ENCODE measurements at places on chromosomes 13 and 19.

DNA sequence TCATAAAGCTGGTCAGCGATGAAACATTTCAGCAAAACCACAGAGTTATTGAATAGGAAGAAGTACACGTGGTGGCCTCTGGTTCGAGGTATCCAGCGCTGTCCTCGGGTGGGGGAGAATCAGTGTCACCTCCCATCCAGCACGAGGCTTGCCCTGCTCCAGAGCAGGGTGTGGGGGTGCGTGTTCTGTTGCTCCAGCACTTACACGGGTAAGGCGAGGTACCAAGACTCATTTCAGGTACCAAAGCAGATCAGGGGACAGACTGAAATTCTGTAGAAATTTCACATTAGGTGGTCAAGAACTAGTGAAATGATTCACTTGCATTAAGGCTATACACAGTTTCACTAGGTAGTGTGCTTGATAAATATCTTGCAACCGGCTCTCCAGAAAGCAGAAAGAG, 164.2 kb upstream of the SOX1 start:
- DNase-seq: no peak

- DNase-seq: no peak
Observed at GRCh38 chr13:112513761-112514160, 74.2 kb downstream of the TUBGCP3 start.

- DNase-seq: no peak
Observed at GRCh38 chr13:46571909-46572595, 19.1 kb downstream of the LRCH1 start.

- no peak for DNase-seq
Observed at GRCh38 chr19:7982103-7982502, 23.3 kb downstream of the ELAVL1 start.

GRCh38 chr19:54216869-54217268, 5.9 kb downstream of the LILRB3 start:
- no peak for DNase-seq

DNA sequence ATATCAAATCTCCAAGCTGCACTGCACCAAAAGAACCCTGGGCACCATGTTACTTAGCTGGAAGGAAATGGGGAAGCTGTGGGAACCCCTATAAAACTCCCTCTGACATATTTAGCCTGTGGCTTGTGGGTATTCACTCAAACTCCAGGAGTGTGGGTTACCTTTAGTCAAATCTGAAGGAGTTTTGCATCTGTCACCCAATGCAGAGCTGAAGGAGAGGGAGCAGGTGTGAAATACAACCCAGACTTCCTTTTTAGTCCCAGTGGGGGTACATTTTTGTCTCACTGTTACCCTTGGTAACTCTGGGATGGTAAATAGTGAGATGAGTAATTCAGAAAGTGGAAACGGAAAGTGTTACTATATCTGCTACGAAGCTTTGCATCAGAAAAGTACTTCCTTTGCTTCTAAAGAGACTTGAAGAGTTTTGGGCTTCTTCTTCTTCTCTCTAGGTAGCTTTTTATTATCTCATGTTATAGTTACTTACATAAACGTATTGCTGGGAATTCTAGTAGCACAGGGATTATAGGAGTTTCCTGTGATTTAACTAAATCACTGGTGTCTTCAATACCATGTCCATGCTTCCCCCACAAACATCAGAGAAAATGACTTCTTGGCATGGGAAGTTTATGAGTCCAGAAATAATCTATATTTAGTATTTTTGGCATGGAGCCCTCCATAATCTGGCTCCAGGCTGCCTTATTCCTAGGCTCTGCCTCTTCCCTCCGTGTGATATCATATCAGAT, 105.9 kb downstream of the AKAP11 start:
- DNase-seq: peak; percentile 61

- DNase-seq: no peak
Observed at GRCh38 chr13:102400675-102401145, 1.1 kb downstream of the FGF14 start.

DNA sequence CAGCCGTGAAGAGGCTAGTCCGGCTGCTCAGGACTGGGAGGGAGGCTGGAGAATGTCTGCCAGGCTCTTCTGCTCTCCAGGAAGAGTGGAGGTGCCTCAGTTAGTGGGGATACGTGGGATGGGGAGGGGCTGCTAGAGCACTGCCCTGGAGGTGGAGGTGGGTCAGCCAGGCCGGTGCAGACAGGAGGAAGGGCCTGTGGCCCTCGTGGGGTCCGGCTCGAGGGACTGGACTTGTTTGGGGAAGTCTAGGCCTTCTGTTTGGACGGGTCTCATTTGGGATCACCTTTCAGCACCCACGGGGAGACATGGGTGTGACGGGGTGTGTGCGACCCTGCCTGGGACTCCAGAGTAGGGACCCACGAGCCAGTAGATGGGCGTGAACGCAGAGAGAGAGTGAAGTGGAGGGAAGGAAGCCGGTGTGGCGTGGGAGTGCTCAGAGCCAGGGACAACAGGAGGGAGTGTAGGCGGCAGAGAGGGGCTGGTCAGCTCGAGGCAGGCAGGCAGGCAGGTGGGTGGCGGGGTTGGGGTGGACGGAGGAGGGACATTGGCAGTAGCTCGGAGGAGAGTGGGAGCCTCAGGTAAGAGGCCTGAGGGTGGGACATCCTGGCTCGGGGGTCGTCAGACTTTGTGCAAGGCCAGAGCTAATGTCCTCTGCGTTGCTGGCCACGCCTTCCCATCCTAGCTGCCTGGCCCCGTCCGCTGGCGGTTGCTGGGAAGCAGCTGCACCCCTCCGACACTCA, 11.5 kb downstream of the EPN1 start:
- DNase-seq: no peak

DNA sequence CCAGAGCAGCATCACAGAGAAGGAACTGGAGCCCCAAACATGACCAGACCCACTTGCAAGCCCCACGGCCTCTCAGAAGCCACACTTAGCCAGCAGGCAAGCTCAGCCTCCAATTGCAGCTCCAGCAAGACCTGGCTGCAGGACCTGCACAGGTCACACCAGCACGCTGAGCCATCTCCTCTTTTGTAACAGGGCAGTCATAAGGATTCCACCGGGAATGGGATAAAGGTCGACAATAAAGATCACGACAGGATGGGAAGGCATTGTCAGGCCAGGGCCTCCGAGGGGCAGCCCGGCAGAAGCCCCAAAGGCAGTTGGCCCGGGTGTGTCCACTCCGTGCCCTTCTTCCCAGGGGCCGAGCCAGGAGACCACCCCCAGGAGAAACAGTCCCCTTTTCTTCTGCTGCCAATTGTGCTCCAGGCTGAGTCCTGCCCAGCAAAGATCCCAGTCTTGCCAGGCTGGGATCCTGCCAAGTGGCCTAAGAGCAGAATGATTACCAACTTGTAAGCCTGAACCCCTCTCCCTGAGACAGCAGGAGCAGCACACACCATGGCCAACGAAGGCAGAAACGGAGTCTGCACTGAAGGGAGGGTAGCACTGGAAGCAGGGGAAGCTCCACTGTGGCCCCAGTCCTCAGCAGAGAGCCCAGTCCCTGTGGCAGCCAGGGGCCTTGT, 12.5 kb downstream of the PEPD start:
- DNase-seq: no peak

DNA sequence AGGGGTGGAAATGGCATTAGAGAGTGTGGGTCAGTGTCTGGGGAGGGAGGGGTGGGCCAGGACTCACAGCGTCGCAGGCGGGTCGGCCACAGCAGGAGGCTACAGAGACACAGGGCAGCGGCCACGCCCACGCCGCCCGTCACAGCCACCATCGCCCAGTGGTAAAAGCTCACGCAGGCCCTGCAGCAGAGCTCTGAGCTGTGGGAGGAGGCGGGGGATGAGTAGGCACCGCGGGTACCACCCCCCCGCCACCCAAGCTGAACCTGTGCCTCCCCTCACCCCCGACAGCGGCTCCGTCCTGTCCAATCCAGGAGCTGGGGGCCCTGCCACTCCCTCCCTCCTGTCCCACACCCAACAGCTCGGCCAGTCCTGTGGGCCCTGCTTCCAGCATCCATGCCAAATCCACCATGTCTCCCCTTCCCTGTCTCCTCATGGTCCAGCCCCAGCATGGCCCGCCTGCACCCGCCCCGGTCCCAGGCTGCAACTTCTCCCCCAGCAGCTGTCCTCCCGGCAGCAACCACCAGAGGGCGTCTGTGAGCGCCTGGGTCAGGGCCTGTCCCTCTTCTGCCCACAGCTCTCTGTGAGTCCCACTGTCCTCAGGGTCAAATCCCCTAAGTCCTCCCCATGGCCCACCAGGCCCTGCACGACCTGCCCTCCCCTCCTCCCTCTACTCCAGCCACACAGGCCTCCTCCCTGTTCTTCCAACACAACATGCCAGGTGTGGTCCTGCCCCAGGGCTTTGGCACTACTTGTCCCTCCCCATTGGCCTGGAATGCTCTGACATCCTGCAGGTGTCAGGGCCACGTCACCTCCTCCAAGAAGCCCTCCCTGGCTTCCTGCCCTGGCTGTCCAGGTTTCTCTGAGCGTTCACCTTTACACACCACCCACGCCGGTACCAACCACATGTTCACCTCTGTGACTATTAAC, 6.0 kb downstream of the TEKTIP1 start:
- peak; percentile 69 for DNase-seq

- no peak for DNase-seq
Observed at GRCh38 chr13:23673867-23674605, 103.8 kb downstream of the TNFRSF19 start.
